ENCODE measurements at places on chromosomes 12 and 14. TPM values are rescaled to one million over a fixed set of nuclear protein-coding genes. Genes with fewer than 3 reads are reported as not detected.
A peak's percentile ranks its signal among the peaks of the same experiment; 100 is the strongest.

Gene MFAP5
- 0.68 TPM for polyA plus RNA-seq

Gene TAS2R8
- not detected for polyA plus RNA-seq

Gene OR6C3
- not detected for polyA plus RNA-seq

Gene GRIP1
- 10.6 TPM for polyA plus RNA-seq

Gene FAM90A1
- 2.3 TPM for polyA plus RNA-seq

Gene ARHGEF25
- 46.2 TPM for polyA plus RNA-seq

Gene RHOJ
- polyA plus RNA-seq = 66.7 TPM

Gene ST8SIA1
- polyA plus RNA-seq = 8.3 TPM

Gene CERS5
- 54.9 TPM for polyA plus RNA-seq

DNA sequence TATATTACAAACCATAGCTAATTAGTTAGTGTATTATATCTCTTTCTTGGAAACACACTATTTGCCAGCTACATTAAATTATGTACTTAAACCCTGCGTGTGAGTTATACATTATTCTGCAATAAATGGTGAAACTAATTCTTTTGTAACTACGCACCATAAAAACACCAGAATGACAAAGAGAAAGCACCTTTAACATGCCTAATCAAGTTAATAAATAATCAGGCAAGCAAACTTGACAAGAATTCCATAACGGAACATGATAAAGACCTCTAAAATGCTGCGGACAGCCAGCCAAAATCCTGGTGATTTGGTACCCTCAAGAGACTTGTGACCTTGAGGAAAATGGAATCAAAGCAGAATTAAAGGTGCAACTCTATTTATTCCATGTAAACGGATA lies 375.3 kb upstream of the KITLG start:
- DNase-seq = no peak

DNA sequence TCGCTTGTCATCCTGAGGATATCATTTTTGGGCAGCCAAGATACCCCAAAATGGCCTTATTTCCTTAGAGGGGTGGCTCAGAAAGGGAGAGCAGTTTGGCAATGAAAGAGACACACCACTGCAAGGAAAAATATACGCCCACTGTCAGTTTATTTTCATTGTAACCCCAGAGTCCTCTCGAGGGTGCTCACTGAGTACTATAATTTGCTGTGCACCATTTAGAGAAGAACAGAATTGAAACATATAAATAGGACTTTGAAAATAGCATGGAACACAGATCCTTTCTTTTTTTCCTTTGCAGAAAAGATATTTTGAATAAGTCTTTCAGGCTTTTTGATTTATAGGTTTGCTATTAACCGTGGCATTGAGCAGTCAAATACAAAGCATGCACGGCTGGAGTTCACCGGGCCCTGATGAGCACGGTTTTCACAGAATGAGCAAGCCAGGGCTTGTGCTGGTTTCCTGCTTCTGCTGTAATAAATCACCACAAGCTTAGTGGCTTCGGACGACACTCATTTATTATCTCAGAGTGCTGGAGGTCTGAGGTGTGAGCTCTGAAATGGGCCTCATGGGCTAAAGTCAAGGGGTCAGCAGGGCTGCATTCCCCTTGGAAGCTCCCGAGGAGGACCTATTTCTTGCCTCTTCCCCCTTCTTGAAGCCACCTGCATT lies 152.3 kb downstream of the ZNF664 start:
- no peak for DNase-seq

DNA sequence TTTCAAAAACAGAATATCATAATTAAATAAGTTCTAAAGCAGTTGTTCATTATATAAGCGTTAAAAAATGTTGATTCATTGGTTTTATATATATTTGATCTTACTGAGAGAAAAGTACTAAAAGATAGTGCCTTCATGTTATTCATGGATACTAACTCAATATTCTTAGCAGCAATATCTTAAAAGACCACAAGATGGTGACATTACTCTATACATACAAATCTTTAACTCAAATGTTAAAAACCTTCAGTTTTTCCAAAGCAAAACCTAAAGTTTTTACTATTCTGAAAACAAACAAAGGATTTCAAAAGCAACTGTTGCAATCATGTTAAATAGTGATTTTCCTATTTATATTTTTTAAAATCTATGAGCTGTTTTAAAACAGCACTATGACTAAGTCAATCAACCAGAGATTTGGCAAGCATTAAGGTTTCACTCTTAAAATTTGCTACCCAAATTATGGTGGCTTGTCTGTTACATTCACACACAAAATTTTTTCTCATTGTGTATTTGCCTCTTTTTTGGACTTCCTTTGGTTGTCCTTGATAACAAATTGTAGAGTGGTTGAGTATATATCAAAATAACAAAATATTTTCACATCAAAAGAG lies 50.1 kb upstream of the RERGL start:
- peak; percentile 47 for DNase-seq

- no peak for DNase-seq
Observed at GRCh38 chr12:11677093-11677492, 27.6 kb downstream of the ETV6 start.

GRCh38 chr14:63027719-63028118 lies 17.5 kb downstream of the KCNH5 start:
- DNase-seq = no peak

- no peak for DNase-seq
Observed at GRCh38 chr12:82838131-82838551, 151.4 kb downstream of the TMTC2 start.

GRCh38 chr14:89349171-89350008 lies 67.6 kb downstream of the FOXN3 start:
- no peak for DNase-seq

DNA sequence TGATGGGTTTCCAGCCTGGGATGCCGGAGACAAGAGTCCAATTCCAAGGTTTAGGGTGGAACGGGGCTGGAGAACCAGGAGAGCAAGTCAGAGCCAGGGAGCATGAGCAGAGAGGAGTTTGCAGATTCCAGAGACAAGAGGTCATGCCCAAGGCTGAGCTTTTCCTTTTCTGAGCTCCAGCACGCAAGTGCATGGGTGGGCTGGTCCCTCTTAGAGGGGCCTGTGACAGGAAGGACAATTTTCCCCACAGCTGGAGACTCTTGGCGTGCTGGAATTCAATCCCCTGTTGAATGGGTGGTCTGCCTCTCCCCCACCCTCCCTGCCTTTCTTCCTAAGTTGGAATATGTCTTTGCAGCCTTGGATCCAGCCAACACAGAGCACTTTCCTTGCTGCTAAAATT lies 431.9 kb downstream of the BCL11B start:
- no peak for DNase-seq

DNA sequence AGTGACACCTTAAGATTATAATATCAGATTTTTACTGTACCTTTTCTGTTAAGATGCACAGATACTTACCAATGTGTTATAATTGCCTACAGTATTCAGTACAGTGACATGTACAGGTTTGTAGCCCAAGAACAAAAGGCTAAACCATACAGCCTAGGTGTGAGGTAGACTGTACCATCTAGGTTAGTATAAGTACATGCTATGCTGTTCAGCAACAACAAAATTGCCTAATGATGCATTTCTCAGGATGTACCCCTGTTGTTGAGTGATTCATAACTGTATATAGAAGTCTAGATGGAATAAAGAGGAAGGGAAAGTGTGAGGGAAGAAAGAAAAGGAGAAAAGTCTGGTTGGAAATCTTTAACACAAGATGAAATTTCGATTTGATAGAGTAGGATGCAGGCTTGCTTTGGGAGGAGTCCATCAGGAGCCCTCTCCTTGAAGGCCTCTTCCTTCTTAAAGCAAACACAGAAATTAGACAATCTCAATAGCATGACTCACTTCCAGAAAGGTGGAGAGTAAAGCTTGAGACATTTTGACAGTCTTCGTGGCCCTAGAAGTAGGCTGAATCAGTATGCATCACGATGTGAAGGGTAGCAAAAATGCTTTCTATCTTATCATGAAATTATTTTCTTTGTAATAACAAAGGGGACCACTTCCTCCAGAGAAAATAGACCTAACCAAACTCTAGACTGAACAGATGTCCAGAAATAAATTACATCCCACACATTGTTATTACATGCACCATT lies 191.5 kb downstream of the SYT1 start:
- DNase-seq = no peak

GRCh38 chr12:83613586-83614110 lies 926.9 kb downstream of the TMTC2 start:
- DNase-seq = peak; percentile 28

DNA sequence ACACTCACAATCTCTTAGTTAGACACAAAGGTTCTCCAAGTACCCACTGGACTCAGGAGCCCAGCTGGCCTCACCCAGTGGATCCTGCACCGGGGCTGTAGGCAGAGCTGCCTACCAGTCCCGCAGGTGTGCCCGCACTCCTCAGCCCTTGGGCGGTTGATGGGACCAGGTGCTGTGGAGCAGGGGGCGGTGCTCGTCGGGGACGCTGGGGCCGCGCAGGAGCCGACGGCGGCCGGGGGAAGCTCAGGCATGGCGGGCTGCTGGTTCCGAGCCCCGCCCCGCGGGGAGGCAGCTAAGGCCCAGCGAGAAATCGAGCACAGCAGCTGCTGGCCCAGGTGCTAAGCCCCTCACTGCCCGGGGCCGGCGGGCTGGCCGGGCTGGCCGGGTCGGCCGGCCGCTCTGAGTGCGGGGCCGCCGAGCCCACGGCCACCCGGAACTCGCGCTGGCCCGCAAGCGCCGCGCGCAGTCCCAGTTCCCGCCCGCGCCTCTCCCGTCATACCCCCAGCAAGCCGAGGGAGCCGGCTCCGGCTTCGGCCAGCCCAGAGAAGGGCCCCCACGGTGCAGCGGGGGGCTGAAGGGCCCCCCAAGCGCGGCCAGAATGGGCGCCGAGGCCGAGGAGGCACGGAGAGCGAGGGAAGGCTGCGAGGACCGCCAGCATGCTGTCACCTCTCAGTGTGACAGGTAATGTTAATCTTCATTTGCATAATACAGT lies 506.8 kb downstream of the LRFN5 start:
- no peak for DNase-seq

DNA sequence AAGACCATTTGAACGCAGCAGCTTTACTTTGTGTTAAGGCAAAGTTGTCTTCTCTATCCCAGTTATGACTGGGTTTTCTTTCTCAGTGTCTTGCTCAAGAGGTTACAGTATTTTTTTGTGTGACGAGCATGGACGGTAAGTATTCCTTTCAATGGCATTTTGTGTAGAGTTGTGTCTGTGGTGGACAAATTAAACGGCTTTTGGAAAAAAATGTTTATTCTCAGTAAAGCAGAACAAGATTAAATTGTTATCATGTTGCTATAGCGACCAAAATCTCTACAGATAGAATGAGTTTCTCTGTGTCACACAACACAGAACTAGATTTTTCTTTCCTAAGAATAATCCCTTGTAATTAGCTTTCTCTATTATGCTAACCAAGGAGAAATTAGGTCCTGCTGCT lies 417.1 kb downstream of the AEBP2 start:
- no peak for DNase-seq

GRCh38 chr12:1428671-1429070 lies 165.7 kb downstream of the FBXL14 start:
- DNase-seq = no peak

- no peak for DNase-seq
Observed at GRCh38 chr14:99232714-99233214, 39.2 kb downstream of the BCL11B start.

GRCh38 chr12:82461836-82462235 lies 103.5 kb downstream of the METTL25 start:
- no peak for DNase-seq

DNA sequence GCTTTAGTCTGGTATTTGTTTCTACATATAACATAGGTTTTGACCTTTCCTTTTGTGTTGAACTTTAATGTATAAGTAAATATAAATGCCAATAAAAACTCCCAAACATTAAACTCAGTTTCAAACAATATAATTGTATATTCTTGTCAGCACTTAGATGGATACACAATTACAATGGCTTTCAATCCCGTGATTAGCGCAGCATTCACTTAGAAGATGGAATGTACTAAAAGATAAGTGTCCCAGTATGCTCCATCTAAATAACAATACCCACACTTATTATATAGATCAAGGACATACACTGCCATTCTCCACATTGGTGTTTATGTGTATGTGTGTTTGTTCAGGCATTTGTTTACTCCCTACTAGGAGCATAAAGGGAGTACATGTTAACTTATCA lies 193.1 kb downstream of the SOX5 start:
- DNase-seq = no peak

DNA sequence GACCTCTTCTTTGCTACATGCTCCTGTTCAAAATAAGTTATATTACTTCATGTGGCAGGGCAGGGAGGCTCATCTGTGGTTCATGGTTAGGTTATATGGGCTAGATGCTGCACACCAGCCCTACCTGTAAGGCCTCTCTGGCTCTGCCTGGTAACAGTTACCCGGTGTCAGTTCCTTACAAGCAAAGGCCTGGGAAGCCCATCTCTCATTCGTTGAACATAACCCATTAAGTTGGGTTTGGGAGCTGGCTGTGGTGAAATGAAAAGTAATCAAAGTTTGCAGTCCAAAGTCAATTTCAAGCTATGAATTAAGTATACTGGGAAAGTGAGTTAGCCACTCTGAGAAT lies 183.2 kb downstream of the PPM1H start:
- DNase-seq = no peak

DNA sequence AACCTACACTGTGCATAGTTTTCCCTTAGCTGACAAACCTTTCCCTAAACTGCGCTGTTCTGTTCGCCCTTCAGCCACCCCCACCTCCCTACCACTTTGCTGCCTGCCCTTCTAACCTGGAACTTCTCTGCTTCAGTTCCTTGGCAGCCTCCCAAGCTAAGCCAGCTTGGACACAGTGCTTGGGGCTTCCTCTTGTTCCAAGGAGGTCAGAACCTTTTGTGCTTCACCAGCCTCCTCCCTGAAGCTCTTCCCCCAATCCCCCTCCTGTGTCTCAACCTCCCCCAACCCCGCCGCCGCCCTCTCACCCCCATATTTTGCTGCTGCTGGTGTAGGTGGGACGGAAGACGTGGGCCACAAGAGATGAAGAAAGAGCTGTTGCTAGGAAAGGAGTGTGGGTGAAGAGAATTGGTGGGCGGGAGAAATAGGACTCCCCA lies 8.1 kb upstream of the RIC8B start:
- no peak for DNase-seq

DNA sequence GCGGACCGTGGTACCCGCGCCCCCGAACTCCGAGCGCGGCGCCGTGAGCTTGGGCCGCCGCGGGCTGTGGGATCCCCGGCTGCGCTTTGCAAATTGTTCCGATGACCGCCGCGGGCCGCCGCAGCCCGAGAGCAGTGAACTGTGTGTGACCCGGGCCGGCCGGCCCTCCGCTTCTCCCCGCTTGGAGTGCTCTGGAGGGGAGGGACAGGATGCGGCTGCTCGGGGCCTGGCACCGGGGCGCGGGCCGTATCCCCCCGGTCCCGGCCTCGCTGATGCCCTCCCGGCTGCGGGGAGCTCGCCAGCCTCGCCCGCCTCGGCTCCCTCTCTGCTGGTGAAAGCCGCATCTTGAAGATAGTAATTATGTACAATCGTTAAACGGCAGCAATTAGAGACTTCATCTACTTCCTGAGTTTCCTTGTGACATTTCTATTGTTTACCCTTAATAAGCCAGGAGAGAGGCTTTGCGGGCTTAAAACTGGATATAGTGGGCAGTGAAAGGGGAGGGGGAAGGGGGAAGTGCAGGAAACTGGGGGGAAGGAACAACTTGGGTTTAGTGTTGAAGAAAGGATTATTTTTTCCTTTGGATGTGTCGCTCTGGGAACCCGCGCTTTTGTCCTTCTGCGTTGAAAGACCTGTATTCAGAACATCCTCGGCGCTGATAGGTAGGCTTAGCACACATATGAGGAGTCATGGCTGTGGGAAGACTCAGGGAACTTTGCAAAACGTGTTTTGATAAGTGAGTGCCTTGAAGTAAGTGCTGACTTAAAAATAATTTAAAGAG lies 1.2 kb downstream of the PELI2 start:
- peak; percentile 32 for DNase-seq
